ENCODE measurements at places on chromosomes 12 and 14.

- DNase-seq = no peak
These were observed 70.3 kb upstream of the NR2C1 start for GRCh38 chr12:95143621-95144205.

DNA sequence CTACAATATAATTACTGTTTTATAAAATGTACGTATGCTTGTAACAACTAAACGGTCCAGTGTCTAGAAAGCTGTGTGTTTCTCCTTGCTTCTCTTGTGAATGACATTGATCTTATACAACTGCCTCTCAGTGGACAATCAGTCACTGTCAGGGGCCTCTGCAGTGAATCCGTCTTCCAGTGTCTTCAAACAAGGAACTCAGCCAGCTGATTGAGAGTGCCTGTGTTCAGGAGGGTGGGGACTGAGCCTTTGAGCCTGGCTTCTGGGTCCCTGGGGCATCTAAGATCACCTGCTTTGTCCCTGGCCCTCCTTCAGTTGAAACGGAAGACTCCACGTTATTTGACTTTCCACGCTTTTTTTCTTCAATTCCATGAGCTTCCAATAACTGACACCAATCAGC is 133.1 kb upstream of the SFSWAP start:
- no peak for DNase-seq

GRCh38 chr14:70266157-70266556 is 77.4 kb upstream of the SLC8A3 start:
- DNase-seq = no peak

DNA sequence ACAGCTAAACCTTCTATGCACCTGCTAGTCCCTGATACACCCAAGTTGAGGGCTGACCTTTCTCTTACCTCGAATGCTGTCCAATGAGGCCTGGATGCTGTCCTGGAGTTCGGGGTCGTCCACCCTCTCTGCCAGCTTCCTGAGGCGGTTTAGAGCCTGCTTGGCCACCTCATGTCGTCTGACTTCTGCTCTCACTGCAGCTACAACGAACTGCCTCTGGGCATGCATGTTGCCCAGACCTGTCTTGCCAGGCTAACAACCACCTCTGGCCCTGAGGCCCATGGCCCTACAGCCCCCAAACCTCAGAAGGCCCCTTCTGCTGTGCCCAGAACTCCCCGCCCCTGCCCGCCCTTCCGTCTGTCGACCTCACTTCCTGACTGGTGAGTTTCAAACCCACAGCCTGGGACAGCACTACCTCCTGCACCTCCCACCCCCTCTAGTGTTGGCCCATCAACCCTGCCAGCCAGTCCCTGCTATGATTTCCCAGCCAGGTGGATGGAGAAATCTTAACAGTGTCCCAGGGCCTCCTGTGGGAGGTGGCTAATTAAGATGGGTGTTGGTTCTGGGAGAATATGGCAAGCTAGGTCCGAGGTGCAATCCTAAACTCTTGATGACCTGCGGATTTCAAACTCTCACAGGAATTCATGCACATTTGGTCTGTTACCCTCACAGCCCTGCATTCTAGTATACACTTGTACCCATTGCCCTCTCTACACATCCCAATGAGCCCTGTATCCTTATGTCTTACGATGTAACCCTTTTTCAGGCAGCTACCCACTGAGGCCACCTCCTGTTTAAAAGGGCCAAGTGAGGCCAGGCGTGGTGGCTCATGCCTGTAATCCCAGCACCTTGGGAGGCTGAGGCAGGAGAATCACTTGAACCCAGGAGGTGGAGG is 2.7 kb upstream of the TSPAN31 start:
- peak; percentile 62 for DNase-seq

GRCh38 chr12:98373025-98373554 is 142.3 kb upstream of the TMPO start:
- no peak for DNase-seq

GRCh38 chr14:42407153-42407552 is 800.5 kb downstream of the LRFN5 start:
- no peak for DNase-seq

- DNase-seq = no peak
These were observed 459.0 kb upstream of the ATP2B1 start for GRCh38 chr12:90167518-90168208.

GRCh38 chr14:71661441-71661840 is 270.8 kb upstream of the RGS6 start:
- no peak for DNase-seq

GRCh38 chr12:52993558-52993869 is 12.7 kb upstream of the EIF4B start:
- no peak for DNase-seq

DNA sequence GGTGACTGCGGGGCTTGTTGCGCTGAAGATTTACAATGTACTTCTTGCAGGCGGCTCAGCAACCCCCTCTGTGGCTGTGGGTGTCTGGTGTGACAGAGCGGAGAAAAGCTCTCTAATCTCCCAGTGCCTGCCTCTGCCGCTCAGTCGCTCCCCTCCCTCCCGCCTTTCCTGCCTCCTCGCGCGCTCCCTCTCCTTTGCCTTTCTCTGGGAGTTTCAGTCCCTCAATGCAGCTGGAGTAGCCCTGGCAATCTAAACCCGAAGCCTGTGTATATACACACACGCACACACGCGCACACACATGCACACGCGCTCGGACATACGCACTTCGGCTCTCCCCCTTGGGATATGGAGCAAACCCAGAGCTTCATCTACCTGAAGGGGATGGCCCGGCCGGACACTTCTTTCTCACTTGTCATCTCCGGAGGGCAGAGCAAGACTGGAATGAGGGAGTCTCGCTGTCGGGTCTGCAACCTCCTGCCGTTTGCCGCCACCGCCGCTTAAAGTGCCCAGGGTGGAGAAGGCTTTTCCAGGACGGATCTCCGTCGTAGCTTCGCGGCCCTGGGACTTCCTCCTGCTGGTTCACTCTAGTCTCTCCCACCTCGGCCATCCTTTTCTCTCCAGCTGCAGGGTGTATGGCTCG is 599 bp upstream of the TRHDE start:
- no peak for DNase-seq

DNA sequence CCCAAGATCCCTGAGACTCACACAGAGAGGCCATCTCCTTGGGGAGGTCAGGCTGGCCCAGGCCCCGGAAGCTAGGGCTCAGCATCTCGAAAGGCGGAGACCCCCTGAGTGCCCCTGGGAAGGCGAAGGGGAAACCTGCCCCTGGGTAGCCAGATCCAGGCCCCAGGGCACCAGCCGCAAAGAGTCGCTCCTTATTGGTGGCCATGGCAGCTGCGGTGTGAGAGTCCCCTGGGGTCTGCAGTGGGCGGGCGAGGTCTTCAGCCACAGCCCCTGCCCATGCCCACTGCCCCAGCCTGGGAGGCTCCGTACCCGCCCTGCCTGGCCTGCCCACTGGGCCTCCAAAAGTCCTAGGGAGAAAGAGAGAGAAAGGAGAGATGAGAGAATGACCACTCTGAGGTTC is 4.7 kb downstream of the RARG start:
- DNase-seq = no peak

- no peak for DNase-seq
These were observed 8.7 kb upstream of the GPR19 start for GRCh38 chr12:12704593-12705230.

DNA sequence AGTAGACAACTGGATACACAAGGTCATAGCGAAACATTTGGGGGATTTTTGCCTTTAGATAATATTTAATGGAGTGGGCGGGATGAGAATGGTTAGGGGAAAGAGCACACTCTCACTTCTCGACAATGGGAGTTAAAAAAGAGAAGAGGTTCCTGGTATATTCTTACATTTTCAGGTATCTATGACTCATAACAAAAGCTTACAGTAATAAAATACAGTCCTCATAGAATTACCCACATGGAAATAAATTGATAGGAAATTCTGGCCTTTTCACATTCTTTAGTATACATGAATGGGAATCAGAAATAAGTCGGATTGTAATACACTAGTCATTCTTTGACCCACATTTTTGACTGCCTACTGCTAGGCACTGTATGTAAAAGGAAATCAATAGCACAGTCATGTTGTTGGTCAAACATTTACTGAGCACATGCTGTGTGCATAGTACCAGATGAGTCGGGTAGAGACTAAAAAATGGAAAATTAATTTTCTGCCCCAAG is 8.2 kb upstream of the CRADD start:
- no peak for DNase-seq

GRCh38 chr14:82655770-82656169 is 1122.1 kb upstream of the SEL1L start:
- no peak for DNase-seq

DNA sequence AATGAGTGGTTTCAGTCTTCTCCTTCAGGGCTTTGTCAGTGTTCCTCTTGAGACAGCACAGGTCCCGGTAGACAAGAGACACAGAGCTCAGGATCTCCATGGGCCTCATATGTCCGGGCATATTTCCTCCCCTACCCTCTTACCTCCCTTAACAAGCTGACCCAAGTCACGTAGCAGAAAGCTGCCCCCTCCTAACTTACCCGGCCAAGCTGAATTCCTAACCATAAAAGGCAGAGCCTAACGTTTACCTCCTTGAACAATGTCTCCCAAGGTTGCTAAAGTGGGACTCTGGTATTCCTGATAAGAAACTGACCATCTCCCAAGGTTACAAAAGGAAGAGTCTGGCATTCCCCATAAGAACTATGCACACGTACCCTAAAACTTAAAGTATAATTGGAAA is 182.2 kb upstream of the USP15 start:
- no peak for DNase-seq

DNA sequence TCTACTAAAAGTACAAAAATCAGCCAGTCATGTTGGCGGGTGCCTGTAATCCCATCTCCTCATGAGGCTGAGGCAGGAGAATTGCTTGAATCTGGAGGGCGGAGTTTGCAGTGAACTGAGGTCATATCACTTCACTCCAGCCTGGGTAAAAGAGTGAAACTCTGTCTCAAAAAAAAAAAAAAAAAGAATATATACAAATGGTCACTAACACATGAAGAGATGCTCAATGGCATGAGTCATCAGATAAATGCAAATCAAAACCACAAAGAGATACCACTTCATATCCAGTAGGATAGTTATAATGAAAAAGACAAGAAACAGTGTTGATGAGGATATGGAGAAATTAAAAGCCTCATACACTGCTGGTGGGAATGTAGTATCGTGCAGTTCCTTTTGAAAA is 33.6 kb upstream of the METAP2 start:
- DNase-seq = no peak

GRCh38 chr12:87815771-87816585 is 213.2 kb downstream of the C12orf50 start:
- no peak for DNase-seq

DNA sequence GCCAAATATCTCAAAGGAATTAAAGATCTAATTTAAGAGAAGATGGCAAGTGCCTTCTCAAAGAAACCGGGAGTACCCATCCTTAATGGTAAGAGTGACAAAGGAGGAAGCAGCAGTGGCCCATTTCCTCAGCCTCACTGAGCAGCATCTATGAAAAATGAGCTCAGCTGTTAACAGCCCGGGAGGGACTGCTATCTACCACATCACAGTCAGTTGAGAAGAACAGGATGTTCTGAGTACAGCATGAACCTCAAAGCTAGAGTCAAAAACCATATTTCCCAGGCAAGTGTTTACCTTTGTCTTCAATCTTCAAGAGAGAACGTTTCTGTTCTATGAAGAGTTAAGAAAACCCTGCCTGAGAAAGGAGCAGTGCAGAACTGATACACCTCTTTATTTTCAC is 115.0 kb downstream of the BTG1 start:
- peak; percentile 33 for DNase-seq

DNA sequence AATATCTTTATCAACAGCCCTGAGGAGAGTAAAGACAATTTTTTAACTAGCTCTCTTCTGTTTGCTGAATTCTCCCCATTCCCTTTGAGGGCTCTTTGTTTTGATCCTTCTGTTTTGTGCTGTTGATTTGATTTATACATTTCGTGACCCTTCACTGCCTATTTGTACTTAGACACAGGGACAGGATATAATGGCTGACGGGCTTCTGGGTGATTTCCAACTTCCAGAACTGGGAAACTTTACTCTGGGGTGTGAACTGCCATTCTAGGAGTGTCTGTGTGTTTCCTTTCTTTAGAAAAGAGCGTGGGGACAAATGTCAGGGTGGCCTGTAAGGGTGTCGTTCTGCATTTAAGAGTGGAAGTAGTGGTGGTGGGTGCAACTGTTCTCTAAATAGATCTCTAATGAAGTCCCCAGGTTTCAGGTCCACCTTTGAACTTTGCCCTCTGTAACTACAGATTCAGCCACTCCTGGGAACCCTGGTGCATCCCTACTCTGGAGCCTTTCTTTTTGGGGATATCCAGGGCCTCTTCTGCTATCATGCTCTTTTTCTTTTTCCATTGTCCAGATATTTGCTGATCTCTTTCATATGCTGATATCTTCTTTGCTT is 22.3 kb upstream of the SSPN start:
- no peak for DNase-seq

DNA sequence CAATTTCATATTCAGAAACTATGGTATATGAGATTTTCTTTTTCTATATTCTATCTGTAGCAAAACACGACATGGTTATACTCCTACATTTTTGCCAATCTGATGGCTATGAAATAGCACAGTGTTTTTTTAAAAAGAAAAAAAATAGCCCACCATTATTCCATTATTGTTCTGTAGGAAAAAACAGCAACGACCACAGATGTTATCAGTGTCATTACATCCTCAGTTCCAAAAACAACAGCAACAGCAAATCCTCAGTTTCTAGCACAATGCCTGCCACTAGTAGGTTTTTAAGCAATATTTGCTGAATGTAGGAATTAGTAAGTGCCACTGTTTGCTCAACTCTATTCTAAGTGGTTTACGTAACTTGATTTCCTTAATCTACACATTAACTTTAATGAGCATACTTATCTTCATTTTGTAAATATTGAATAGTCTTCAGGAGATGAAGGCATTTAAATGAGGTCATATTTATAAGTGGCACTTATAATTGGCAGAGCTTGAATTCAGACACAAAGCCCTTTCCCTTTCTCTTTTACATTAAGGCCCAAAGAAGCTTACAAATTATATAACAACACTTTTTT is 8.3 kb downstream of the RNASE6 start:
- no peak for DNase-seq

GRCh38 chr14:67512463-67513310 is 20.4 kb upstream of the PLEKHH1 start:
- DNase-seq = no peak

GRCh38 chr12:92927436-92928281 is 1.4 kb downstream of the EEA1 start:
- DNase-seq = no peak

GRCh38 chr12:101925935-101926334 is 48.6 kb downstream of the DRAM1 start:
- no peak for DNase-seq

DNA sequence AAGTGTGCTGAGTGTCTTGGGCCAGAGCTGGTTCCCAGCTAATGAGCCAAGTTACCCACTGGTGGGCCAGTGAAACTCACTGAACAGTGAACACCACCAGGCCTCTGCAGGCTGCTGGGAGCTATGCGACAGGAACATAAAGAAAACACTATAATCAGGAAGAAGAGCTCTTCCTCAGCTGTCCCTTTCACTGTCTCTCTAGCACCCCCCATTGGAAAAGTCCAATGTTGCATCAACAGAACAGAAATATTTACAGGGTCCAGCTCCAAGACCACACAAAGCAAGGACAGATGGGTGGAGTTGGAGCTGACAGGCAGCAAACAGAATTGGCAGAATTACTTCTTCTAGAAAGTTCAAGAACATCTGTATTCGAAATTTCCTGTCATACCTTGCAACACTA is 903.6 kb upstream of the TMEM132C start:
- no peak for DNase-seq

All from stimulated activated CD8-positive, alpha-beta memory T cell treated with anti-CD3 and anti-CD28 coated beads, Interleukin-7, amount 100 ng/mL, for 1 hour (primary cell).